ENCODE measurements at places on chromosomes 4 and X.

DNA sequence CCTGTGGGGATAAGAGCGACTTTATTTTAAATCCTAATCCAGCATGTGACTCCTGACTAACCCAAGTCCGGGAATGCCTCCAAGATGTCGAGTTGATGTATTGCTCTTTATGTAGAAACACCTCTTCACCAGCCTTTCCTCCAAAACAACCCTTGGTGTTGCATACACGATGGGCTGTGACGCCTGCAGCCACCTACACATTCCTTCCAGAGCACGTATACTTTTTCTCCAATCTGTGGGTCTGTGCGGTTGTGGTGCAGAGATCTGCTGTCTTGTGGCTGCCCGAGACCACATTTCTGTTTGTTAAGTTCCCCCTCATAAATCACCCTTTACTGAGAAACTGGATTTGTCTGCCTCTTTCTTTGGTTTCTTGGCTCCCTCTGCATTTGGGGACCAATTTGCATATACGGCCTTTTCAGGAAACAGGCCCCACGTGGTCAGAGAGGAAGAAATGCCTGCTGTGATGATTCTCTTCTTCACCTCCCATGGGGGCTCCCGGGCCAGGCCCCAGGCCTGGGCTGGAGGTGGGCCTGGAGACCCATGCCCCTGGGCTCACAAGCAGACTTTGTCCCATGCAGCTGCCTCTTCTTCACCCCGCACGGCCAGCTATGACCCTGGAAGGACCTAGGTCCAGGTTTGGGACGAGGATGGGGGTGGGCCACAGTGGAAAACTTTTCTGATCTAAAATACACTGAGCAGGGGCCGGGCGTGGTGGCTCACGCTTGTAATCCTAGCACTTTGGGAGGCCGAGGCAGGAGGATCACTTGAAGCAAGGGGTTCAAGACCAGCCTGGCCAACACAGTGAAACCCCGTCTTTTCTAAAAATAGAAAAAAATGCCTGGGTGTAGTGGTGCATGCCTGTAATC, 21.4 kb upstream of the AFAP1 start:
- DNase-seq = no peak

- DNase-seq = no peak
Observed at GRCh38 chr4:65482410-65482809, 187.9 kb downstream of the EPHA5 start.

DNA sequence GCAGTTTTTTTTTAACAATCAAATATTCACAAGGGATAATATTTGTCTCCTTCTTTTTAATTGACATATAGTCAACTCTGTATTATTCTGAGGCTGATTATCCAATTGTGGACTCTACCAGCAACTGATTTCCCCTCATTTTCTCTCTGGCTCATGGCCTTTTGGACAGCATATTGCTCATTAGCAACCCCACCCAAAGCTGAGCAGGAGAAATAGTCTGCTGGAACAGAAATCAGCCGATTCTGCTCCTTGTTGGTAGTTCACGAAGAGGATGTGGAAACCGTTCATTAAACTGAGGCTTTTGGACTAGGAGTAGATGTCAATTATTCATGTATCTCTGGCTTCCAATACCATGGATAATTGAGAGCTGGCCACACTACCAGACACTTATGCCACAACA, 428.4 kb upstream of the INTU start:
- DNase-seq = no peak

- DNase-seq = no peak
Observed at GRCh38 chrX:154379569-154379951, 465 bp downstream of the EMD start.

GRCh38 chrX:99073551-99073950, 1336.5 kb downstream of the PCDH19 start:
- no peak for DNase-seq

GRCh38 chr4:31237233-31237632, 517.1 kb downstream of the PCDH7 start:
- DNase-seq = no peak

- DNase-seq = no peak
Observed at GRCh38 chr4:20724915-20725314, 24.7 kb downstream of the PACRGL start.

GRCh38 chr4:104989371-104989770, 157.3 kb upstream of the TET2 start:
- DNase-seq = peak; percentile 9

- DNase-seq = no peak
Observed at GRCh38 chr4:147326591-147326990, 154.3 kb upstream of the EDNRA start.

GRCh38 chr4:152206646-152207377, 329.1 kb downstream of the FBXW7 start:
- DNase-seq = no peak

GRCh38 chrX:7027071-7027470, 120.4 kb upstream of the STS start:
- DNase-seq = no peak

GRCh38 chr4:123776267-123776666, 379.7 kb downstream of the SPRY1 start:
- DNase-seq = no peak
